ENCODE measurements at places on chromosomes 2 and 18.

GRCh38 chr2:224952936-224953657, 89.2 kb downstream of the DOCK10 start:
- peak; percentile 55 for DNase-seq

- no peak for DNase-seq
These were observed 6.2 kb upstream of the INPP4A start for GRCh38 chr2:98438190-98439133.

- DNase-seq, result no peak
These were observed 106.7 kb upstream of the FSHR start for GRCh38 chr2:49260979-49261538.

GRCh38 chr18:70207181-70207580, 1.7 kb upstream of the RTTN start:
- no peak for DNase-seq

DNA sequence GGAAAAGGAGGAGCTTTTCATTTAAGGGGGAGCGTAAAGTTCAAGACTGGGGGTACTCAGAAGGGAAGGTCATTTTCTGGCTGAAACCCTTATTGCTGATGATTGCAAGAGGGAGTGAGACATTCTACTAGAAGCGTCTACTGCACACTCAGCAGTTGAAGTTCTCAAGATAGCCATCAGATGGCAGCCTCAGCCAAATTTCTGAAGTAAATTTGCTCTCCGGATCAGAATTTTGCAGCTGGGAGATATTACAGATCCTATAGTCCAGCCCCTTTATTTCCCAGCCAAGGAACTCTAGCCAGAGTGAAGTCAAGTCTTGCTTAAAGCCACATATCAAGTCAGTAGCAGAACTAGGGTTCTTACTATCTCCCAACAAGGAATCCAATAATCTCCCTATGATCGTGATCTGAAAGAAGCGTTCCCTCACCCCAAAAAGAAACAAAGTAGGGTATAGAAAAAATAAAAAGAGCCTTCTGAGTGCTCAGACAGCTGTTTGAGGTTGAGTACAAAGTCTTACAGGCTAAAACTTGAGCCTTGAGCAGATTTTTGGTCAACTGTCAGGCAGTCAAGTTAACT, 24.0 kb downstream of the RAX start:
- peak; percentile 68 for DNase-seq

GRCh38 chr2:152594792-152595191, 122.5 kb downstream of the PRPF40A start:
- DNase-seq, result no peak

DNA sequence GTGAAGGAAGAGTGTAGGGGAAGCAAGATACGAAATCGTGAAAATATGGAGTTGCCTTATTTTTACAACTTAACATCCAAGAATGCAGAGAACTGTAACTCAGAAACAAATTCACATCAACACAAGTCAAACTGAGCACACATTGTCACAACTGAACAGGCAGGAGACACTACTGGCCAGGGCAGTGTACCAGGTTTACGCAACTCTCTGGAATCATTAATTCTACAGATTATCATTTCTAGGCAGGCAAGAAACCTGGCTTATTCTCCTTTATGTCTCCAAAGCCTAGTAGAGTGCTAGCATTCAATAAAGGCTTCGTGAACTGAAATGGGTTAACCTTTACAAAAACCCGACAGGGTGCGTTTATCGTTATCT, 584 bp downstream of the COA5 start:
- no peak for DNase-seq
